ENCODE measurements at places on chromosomes 11 and 22.

DNA sequence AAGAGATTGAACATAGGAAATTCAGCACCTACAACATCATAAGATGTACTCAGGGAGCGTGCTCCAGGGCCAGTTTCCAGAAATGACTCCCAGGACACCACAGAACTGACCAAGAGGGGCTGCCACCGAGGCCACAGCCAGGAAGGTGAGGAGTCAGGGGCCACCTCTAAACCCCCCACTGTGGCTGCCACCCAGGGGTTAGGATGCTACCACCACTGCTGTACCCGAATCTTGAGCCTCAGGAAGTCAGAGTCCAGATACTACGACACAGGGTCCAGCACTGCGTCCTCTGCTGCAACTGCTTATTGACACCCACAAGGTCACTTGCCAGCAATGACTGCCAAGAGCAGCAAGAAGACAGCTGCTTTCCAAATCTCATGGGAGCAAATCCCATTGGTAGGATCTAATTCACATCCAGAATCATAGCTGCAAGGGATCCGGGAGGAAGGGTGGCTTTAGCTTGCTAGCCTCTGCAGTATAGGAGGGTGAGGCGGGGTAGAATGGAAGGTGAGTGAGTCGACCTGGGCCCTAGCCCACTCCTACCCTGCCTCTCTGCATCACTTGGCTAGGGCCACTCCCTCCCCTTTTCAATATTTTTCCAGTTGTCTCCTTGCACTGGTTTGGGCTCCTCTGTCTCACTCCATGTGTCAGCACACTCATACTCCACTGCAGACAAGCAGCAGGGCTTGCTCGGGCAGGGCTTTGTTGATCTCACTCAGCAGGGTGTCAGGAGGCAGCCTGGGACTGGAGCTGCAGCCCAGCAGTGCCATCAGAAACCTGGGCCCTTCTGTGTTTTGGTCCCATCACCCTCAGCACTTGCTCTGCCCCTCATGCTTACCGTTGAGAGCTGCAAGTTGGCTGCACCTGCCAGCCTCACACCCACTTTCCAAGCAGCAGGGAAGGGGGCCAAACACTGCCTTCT, 18.1 kb upstream of the CYTH4 start:
- DNase-seq: no peak

DNA sequence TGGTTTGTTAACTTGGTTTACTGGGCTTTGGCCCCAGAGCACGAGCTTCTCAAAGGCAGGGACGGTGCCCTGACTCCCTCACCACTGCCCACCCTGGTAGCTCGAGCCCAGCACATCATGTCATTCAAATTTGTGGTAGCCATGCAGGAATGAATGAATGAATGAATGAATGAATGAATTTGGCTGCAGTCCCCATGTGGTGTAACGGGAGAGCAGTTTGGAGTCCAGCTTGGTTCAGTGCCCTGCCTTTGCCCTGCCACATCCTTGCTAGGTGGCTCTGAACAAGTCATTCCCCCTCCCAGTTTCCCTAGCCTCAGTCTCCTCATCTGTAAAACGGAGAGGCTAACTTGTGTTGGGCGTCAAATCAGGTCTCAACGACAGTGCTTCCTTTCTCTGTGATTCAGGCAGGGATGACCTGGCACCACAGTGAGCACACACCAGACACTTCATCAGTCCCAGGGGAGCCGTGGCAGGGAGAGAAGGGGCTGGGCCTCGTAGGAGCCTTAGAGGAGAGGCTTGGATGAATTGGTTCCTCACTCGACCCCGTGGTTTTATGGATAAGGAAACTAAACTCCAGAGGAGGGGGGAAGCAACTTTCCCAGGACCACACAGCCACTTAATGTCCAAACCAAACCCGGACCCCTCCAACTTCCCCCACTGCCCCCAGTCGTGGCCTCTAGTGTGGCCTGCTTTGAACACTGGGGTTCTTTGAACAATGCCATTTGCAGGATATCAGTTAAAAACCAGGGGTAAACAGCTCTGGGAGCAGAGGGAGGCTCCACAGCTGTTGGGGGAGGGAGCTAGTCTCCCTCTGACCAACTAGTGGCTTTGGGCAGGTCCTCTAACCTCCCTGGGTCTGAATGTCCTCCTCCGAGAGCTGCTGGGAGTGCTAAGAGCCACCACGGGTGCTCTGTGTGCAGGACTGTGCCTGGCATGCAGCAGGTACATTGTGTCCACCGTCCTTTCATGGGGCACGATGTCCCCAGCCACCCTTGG, 86.2 kb downstream of the CACNA1I start:
- DNase-seq: no peak

- DNase-seq: no peak
Observed at GRCh38 chr22:38068641-38069371, 11.6 kb downstream of the PICK1 start.

- no peak for DNase-seq
Observed at GRCh38 chr22:43343670-43344519, 723 bp upstream of the SCUBE1 start.

DNA sequence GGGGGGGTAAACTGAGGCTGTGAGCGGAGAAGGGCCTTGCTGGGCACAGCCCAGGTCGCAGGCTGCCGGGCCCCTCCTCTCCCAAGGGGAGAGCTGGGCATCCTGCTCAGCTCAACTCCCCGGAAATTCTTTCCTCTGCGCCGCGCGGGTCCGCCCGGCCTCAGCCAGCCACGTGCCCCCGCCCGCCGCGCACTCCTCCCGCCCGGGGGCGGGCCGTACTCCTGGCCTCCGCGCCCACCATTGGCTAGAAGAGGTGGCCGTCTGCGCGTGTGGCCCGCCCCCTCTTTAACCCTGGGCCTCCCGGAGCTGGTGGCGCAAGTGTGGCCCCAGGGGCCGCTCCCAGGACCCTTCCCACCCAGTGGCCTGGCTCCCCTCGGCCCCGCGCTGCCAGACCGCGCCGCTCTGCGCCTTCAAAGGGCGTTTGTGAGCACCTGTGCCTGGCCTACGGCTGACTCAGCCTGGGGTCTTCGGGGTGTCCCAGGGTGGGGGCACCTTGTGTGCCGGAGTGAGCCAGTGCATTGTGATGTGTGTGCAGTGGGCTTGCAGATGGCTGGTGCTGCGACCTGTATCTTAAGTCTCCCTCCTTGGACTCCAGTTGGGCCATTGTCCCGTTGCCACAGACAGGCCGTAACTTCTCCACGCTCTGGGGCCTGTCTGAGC, 2.0 kb downstream of the MRGPRF start:
- DNase-seq: peak; percentile 30

Measured in activated CD4-positive, alpha-beta T cell treated with anti-CD3 and anti-CD28 coated beads, Interleukin-2, amount 50 U/mL, for 16 hours (primary cell).